ENCODE measurements at places on chromosomes 1 and 21.

DNA sequence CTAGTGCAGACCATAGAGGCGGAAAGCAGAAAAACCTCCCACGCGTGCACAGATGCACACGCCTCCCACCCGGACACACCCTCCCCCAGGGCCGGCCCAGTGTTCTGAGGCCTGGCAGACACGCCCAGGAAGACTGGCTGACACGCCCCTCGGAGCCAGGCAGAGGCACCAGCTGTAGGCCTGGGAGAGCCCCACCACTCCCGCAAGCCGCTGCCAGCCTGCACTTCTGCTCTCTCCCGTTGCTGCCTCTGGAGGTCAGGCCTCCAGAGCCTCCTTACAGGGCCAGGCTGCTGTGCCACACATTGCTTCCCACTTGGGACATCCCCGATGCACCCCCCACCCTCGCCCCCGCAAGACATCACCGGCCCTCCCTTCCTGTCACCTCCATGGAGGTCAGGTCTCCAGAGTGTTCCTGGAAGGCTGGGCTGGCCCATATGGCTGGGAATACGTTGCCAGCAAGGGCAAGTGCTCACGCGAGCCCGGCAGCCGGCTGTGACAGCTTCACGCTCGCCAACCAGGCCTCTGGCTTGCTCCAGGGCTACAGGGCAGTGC, 40.4 kb downstream of the CASZ1 start:
- peak; percentile 75 for DNase-seq

DNA sequence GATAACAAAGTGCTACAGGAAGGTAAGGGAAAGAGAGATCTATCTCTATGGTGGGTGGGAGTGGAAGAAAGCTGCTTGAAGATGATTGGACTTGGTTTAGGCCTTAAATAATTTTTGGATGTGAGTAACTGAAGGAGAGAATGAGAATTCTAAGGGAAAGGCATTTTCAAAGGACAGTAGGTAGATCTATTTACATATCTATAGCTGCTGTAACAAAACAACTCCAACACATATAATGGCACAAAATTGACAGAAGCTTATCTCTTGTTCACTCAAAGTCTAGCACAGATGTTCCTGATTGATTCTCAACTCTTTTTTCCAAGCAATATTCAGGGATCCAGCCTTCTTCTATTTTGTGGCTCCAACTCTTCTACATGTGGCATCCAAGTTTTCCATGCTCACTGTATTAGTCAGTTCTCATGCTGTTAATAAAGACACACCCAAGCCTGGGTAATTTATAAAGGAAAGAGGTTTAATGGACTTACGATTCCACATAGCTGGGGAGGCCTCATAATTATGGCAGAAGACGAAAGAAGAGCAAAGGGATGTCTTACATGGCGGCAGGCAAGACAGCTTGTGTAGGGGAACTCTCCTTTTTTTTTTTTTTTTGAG, 3.1 kb upstream of the DDAH1 start:
- no peak for DNase-seq

DNA sequence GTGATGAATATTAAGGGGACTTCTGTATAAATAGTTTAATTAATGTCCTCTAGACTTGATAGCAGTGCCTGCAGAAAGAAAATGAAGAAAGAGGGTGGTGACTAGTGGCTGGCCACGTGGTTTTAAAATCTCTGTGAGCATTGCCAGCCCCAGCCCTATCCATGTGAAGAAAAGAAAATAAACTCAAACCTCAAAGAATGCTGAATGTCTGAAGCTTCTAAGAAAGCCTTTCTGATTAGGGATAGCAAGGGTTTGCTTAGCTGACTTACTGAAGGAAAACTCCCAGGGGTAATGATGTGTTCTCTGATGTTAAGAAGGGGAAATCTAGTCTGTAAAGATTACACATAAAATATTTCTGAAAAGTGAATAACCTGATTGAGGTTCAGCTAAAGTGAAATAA, 31.8 kb downstream of the ADGRL2 start:
- DNase-seq: no peak

- no peak for DNase-seq
Measured at GRCh38 chr1:1914971-1915692, at the start of gene CALML6. Gene CALML6, plus strand, starts transcription at chr1:1915260. Its CDS starts 21 bp downstream, at chr1:1915281.

GRCh38 chr1:53413175-53414001, 45.8 kb upstream of the DMRTB1 start:
- peak; percentile 66 for DNase-seq

DNA sequence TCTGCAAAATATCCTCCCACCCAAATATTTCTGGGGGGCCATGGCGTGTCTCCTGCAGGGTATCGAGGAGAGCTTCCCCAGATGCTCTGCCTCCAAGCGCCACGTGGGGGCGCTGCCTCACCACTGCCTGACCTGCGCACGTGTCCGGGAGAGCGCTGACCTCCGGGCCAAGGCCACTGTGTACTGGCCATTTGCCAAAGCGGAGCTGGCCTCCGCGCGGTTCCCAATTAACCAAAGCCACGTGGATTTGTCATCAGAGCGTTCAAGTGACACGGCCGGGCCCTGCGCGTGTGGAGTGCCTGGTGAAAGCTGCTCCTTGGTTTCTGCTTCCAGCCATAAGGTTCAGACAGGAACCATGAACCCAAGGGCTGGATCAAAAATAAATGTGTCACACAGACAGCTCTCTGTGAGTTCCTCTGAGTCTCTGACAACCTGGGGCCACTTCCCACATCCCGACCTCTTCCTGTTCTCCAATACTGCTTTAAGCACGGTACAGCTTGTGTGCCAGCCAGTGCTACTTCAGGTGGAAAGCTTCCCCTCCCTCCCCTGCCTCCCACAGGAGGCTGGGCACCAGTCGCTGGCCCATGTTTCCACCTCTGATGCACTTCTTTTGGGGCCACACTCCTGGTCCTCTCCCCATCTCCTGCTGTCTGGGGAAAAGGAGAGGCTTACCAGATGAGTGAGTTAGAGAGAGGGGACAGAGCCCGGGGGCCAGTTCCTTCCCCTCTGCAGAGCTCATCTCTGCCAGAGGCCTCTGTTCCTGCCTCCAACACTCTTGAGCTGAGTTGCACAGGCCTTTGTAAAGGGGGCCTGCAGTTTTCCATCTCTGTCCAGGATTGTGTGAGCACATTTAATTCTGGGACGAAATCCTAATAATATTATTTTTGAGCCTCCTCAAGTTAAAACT, 26.1 kb downstream of the ZP4 start:
- no peak for DNase-seq

- DNase-seq: no peak
Measured at GRCh38 chr1:77126307-77126706, 92.9 kb downstream of the PIGK start.

DNA sequence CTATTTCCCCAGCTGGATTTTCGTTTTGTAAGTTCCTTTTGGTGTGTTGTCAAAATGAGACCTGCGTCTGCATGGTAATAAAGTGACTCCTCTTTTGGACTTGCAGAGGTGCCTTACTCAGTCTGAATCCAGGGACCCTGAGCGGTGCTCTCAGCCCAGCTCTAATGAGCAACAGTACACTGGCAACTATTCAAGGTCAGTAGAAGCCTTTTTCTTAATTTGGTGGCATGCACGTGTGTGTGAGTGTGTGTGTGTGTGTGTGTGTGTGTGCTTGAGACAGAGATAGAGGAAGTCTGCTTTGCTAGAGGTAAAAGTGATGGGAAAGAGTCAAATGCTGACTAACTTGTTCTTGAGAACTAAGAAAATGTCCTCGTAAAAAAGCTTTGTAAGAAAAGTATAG, 105.4 kb downstream of the CD247 start:
- DNase-seq: no peak

DNA sequence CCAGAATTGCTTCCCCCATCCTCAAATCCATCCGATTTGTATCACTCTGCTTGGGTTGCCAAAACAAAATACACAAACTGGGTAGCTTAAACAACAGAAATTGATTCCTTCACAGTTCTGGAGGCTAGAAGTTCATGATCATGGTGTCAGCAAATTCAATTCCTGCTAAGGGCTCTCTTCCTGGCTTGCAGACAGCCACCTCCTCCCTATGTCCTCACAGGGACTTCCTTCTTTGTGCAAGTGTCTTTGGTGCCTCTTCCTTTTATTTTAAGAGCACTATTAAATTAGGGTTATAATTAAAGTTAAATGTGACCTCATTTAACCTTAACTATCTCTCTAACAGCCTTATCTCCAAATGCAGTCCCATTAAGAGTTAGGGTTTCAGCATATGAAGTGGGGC, 112.8 kb downstream of the PLPP3 start:
- DNase-seq: no peak
